ENCODE measurements at places on chromosomes 2 and 18. TPM values are rescaled to one million over a fixed set of nuclear protein-coding genes. Genes with fewer than 3 reads are reported as not detected.

The TMEM247 gene
- not detected for total RNA-seq

The PJVK gene
- total RNA-seq = 5.8 TPM

The AMER3 gene
- total RNA-seq = 1.4 TPM

- DNase-seq = no peak
Observed at GRCh38 chr2:219286436-219287115, 7.4 kb downstream of the DNAJB2 start.

- no peak for DNase-seq
Observed at GRCh38 chr2:119484834-119485233, 39.4 kb downstream of the SCTR start.

DNA sequence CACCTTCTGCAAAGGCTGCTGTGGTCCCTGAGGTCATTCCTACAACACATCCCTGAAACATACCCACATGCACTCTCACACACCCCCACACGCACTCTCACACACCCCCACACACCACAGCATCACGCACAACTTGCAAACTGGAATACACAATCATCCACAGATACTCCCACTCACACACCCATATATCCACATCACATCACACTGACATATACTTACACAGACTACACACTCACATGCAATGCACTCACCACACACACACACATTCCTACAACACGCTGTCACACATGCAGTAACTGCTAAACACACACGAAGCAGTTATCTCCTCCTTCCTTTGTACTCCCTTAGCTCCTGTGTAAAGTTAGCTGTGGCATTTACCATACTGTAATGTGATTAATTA is 57.1 kb upstream of the PKDCC start:
- DNase-seq = no peak

Measured in neural crest cell (in vitro differentiated cells).